ENCODE measurements at places on chromosomes 1 and 21.

DNA sequence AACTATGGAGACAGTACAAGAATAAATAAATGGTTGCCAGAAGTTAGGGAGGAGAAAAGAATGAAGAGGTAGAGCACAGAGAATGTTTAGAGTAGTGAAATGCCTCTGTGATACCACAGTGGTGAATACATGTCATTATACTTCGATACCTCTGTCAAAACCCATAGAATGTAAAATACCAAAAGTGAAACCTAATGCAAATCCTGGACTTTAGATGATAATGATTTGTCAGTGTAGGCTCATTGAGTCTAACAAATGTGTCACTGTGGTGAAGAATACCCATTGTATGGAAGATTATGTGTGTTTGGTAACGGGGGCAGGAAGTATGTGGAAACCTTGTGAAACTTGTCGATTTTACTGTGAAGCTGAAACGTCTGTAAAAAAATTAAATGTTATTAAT is 1106.5 kb upstream of the TMPRSS15 start:
- DNase-seq = no peak

- DNase-seq = no peak
These were observed 71.0 kb upstream of the CD55 start for GRCh38 chr1:207250431-207250830.

- DNase-seq = no peak
These were observed 27.7 kb downstream of the STYXL2 start for GRCh38 chr1:167121375-167122120.

DNA sequence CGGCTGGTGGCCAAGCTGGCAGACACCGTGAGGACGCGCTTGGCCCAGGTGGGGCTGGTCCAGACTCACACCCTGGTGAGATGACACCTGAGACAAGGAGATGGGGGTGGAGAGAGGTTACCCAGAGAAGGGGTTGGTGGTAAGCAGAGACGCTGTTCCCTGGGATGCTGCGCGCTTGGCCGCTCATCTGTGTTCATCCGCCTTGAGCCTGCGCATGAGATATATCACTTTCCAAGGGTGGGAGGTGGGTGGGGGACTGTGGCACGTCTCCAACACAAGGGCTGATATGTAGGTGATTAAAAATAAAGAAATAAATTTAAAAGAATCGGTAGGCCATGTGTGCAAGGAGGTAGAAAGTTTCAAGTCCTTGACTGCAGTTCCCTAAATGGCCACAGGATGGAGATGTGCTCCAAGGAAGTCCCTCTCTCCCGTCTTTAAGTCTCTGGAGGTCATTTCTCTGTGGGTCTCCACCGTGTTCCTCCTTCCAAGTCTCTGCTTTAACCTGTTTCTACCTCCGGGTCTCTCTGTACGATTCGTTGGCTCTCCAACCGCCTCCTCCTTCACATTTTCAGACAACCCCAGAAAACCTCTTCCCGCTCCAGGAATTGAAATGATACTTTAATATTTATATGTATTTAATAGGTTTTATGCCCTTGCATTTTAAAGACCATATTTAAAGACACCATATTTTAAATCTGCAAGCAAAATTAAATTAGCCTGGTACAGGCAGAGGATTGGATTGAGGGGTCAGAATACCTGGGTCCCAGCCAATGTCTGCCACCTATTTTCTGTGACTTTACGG is 4.5 kb downstream of the TTC24 start:
- no peak for DNase-seq

GRCh38 chr21:45580576-45581321 is 38.5 kb upstream of the SLC19A1 start:
- no peak for DNase-seq

Data from GM04503 (cell line).